ENCODE measurements at places on chromosomes 13 and 19.

GRCh38 chr13:109043636-109044035 lies 414.2 kb downstream of the MYO16 start:
- DNase-seq: no peak

GRCh38 chr13:65606622-65607021 lies 1623.5 kb downstream of the PCDH9 start:
- DNase-seq: peak; percentile 79

- no peak for DNase-seq
These were observed 35.0 kb upstream of the ADGRE5 start for GRCh38 chr19:14346279-14346678.

- no peak for DNase-seq
These were observed 366.2 kb upstream of the TSHZ3 start for GRCh38 chr19:31715249-31715945.

Data from fibroblast of skin of left biceps (primary cell).